SK-N-SH treated with all-trans-retinoic acid at 6 μM for 48 hours (cell line): ENCODE measurements at places on chromosomes 2 and 18.

DNA sequence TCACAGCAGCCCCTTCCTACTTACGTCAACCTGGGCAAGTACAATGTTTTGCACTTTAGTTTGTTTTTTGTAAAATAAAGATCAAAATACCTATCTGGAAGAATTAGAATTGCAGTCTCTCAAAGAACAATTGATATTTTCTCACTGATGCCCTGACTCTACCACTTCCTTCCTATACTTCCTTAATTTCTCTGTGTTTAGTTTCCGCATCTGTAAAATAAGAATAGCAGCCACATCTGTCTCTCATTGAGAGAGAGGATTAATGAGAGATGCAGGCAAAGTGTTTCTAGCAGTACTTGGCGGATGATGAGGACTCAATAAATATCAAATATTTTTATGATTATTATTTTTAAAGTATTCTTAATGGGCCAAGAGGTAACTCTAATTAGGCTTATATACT, 122.6 kb upstream of the PIEZO2 start:
- no peak for ATAC-seq

DNA sequence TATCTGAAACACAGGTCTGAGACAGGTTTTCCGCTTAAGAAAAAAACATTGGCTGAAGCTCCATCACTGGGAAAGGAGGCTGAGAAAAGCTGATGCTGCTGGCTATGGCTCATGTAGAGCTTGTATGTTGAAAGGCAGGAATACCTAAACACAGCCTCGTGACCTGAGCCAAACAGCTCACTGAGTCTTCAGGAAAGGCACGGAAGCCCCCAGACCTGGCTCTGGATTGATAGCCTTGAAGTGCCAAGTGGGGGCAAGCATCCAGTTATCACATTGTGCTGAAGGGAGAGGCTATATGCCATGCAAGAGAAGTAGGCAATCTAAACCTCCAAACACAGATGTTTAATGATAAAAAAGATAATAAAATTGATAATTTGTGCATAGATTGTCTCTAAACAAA, 21.9 kb downstream of the CYTIP start:
- ATAC-seq, result no peak

DNA sequence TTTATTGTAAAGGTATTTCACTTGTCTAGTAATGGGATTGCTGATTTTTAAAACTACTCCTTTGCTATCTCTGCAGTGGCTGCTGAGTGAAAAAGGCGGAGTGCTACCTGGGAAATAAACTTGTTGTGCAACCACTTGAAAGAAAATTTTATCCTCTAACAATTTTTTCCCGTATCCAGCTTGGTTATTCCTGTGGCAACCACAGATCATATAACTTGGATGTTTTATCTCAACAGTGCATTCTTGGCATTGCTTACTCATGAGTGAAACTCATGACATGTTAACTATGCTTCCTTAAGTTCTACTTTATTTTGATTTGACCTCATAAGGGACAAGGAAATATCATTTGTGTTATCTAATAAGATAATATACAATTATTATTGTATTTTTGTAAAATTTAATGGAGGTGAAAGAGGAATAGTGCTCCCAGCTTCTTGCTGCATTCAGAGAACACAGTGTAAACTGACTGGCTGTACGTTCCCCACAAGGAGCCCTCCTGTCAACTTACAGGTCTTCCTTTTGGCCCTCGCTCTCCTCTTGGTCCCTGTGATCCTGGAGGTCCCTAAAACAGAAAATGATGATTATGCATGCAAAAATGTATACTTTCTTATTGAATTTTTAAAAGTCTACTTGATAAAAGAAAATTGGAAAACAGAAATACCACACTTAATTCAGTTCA, 82.7 kb downstream of the COL5A2 start:
- peak; percentile 91 for ATAC-seq

DNA sequence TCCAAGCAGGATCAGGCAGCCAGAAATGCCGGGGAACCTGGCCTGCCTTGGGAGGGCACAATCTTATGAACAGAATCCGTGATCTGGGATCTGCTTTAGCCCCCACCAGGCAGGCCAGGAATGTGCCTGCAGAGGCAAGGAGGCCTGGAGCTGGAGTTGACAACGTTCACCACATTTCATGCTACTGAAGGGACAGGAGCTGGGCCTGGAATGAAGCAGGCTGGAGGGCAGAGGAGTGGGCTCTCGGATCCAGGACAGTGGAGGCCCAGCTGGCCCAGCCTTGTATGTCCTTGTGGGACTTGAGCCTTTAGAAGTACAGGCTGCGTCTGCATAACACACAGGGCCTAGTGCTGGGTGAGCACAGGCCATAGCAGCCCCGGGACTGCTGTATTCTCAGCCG, 91.8 kb downstream of the KLHL29 start:
- no peak for ATAC-seq

- peak; percentile 35 for ATAC-seq
Observed at GRCh38 chr2:176128982-176129796, at the start of gene HOXD8. Gene HOXD8, plus strand, starts transcription at chr2:176129705. Its CDS starts 662 bp downstream, at chr2:176130367.

- ATAC-seq, result no peak
Observed at GRCh38 chr18:8018701-8019331, 451.7 kb downstream of the PTPRM start.

DNA sequence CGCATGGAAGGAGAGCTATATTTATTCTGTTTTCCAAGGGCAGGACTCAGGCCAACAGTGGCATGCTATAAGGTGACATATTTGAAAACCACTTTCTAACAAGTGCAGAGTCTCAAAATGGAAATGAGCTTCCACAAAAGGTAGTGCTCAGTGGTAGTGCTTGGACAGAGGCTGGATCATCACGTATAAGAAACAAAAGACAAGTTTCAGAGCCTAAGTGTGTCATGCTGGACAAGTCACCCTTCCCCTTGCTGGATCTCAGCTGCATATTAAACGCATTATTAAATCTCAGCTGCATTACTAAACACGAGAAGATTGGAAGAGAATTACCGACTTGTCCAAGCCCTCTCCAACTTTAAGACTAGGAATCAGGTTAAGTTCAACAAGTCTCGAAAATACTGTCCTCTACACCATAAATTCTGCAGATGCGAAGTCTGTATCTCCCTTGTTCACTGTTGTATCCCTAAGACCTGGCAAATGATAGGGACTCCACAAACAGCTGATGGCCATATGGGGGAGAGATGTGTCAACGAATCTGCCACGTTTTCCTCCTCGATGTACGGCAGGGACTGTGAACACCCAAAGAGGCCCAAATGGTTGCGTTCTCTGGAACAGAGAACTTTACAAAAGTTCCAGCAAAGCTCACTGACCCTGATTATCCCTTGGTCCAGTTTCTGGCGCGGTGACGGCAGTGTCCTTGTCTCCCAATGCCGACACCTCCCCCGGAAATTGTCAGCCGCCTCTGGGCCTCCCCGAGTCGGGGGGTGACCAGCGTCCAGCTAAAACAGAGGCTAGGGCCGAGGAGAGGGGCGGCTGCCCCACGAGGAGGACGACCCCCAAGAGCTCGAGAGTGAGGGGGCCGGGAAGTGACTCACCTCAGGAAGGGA, 611 bp downstream of the NOL10 start:
- ATAC-seq, result peak; percentile 37

DNA sequence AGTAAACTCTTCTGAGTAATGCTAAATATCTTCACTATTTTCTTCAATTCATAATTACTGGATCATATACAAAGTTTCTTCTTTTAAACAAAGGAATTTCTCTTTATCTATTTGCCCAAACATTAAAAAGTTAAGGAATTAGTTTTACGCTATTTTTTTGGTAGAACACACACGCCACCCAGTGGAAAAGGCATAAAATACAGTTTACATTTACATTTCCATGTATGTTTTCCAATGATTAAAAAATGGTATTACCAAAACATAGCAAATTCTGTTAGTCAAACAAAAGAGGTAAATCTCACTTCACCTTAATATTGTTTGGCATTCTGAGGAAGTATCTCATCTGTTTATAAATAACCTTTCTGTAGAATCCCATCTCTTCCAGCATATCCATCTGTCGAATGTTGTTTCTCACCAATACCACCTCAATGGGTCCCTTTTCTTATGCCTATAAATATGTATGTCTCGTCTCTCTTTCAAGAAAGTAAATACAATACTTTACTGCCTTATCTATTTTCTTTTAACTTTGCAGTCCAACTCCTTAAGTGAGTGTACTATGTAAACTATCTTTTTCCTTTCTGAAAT, 7.2 kb downstream of the BOLL start:
- ATAC-seq, result 0 out of 3 replicates have a peak, but pooled peaks have one; percentile 41

DNA sequence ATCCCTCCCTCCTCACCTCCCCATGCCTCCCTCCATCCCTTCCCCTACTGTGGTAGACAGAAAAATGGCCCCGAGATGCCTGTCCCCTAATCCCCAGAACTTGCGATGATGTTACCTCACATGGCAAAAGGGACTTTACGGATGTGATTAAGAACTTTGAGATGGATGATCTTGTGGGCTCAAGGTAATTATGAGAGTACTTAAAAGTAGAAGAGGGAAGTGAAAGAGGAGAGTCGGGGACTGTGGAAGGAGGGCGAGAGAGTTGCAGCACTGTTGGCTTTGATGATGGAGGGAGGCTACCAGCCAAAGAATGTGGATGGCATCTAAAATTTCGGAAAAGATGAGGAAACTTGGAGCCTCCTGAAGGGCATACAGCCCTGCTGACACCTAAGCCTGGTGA, 66.5 kb downstream of the AGAP1 start:
- ATAC-seq, result no peak

DNA sequence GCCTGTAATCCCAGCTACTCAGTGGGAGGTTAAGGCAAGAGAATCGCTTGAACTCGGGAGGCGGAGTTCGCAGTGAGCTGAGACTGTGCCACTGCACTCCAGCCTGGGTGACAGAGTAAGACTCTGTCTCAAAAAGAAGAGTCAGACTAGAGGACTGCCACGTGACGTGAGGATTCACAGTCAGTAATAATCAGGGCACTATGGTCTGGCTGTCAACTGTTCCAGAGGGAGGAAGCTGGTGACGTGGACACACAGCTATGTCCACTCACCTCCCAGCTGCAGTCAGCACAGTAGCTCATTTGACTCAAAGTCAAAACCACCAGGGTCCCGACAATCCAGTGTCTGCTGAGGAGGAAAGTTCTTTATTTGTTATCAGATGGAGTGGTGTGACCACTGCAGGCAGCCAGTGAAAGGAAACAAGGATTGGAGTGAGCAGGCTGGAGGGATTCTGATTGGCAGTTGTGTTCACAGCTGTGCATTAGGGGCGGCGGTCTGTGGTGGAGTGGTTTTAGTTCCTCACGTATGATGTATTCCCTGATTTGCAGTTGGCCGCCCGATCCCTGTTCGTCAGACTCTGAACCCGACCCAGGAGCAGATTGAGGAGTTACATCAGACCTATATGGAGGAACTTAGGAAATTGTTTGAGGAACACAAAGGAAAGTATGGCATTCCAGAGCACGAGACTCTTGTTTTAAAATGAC, 37.9 kb downstream of the MOGAT1 start:
- peak; percentile 51 for ATAC-seq

GRCh38 chr2:96102596-96103186, 13.7 kb downstream of the ADRA2B start:
- ATAC-seq, result no peak

DNA sequence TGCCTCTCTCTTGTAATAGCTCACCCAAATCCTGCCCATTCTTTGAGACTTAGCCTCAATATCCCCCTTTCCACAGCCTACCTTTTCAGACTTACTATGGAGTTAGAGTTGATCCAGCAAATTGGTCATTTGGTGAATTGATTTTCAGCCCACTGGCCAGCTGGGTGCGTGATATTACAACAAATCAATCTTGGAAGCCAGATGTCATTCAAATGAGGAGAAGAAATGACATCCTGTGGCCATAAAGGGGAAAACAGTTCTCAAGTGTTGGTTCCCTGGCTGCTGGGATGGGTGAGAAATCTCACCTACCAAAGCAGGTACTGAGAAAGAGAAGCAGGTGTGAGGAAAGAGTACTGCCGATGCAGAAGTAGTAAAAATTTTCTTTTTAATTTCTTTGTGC, 36.7 kb upstream of the FOXI3 start:
- no peak for ATAC-seq

DNA sequence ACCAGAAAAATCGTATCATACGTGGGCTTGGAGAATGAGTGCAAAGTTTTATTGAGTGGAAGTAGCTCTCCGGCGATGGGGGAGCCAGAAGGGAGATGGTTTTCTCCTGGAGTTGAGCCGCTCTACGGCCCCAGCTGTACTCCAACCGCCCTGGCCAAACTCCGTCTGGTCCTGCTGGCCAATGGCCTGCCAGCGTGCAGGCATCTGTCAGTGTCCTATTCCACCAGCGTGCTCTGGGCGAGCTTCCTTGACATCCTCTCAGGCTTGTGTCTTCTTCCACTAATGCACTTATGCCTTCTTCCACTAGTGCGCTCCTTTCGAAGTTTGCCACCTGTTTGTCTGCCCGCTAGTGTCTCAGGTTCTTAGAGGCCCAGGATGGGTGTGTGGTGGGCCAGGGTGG, 345.5 kb upstream of the CDH19 start:
- ATAC-seq, result no peak

DNA sequence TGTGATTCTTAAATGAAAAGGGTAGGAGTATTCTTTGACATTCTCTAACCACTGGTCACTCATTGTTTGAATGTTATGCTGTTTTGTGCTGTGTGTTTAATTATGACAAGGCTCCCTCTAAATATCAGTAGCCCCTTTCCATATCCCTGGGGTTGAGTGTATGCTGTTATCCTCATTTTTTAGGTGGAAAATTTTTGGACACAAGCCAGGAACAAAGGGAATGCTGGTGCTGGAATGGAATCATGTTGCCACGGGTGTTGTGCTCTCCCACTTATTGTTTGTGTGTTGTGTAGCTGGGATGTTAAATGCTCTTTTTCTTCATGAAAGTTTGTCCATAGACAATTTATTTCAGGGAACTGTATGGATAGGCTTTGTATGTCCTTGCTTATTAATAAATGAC, 43.3 kb downstream of the ZNF532 start:
- no peak for ATAC-seq

DNA sequence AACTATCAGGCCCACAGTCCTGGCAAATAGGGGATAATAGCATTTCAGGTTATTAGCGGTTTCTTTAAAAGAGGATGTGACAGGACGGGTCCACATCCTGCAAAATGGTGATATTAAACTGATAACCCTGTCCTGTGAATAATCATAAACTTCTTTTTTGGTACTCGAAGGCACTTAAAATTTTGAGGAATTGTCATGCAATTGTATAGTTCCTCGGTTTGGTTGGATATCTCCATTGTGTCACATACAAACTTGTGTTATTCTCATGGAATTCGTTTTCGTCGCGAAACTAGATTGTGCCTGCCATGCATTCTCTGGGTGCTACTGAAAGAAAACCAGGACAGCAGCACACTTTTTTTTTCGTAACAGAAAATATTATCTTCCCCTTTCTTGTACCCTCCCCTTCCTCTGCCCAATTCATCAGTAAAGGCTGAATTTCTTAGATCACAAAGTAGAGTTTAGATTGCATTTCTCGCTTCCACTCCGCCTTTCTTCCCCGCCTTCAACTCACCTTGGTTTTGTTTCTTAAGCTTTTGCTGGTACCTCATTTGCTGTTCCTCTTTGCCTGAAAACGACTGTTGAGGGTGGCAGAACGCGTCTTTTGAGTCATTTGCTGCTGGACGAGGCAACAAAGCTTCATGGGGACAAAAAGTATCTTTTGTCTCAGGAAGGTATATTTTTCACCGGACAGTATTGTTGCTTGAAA, 1.3 kb downstream of the CERS6 start:
- ATAC-seq, result no peak

GRCh38 chr18:67733088-67733487, 216.6 kb upstream of the DSEL start:
- ATAC-seq, result no peak
